T-cell (primary cell): ENCODE measurements at places on chromosomes 12 and 14.

DNA sequence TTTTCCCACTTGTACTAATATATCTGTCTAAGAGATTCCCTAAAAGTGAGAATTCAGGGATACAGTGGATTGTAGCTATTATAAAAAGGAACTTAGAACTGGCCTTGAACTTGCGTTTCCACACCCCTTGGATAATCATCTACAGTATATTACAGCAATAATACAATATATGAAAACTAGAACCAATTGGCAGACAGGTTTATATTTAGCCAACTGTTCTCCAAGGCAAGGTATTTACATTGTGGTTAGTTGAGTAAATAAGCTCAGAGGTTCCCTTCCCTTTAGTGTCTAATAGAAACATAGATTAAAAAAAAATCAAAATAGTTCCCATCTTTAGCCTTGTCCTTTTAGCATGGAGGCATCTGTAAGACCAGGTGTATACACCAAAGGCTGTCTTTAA, 42.1 kb downstream of the LIMA1 start:
- no peak for DNase-seq

- DNase-seq: no peak
These were observed 32.3 kb downstream of the BEST3 start for GRCh38 chr12:69666798-69667197.

GRCh38 chr14:90487462-90487861, 90.6 kb downstream of the CALM1 start:
- DNase-seq: no peak

- DNase-seq: no peak
These were observed 40.4 kb downstream of the KICS2 start for GRCh38 chr12:64181430-64182291.

GRCh38 chr14:104377256-104377655, 202.3 kb upstream of the C14orf180 start:
- DNase-seq: no peak

- DNase-seq: no peak
These were observed 60.0 kb downstream of the AACS start for GRCh38 chr12:125125271-125125670.
